BJ (cell line): ENCODE measurements at places on chromosomes 2 and 18. TPM values are rescaled to one million over a fixed set of nuclear protein-coding genes. Genes with fewer than 3 reads are reported as not detected.

DNA sequence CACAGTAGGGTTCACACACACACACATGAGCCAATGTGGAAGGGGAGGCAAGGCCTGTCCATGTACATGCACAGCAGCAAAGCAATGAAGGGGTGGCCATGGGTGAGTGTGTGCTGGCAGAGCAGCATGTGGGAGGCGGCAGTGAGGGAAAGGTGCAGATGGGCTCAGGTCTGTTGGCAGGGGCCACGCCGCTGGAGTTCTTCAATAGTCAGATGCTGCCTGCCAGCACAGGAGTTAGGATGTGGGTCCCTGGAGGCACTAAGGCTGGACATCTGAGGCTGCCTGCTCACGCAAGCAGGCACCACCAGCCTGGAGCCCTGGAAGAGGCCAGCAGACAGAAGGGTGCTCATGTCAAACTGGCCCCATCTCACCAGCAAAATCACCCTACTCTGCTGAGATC lies 1304.9 kb downstream of the DSC3 start:
- no peak for DNase-seq

DNA sequence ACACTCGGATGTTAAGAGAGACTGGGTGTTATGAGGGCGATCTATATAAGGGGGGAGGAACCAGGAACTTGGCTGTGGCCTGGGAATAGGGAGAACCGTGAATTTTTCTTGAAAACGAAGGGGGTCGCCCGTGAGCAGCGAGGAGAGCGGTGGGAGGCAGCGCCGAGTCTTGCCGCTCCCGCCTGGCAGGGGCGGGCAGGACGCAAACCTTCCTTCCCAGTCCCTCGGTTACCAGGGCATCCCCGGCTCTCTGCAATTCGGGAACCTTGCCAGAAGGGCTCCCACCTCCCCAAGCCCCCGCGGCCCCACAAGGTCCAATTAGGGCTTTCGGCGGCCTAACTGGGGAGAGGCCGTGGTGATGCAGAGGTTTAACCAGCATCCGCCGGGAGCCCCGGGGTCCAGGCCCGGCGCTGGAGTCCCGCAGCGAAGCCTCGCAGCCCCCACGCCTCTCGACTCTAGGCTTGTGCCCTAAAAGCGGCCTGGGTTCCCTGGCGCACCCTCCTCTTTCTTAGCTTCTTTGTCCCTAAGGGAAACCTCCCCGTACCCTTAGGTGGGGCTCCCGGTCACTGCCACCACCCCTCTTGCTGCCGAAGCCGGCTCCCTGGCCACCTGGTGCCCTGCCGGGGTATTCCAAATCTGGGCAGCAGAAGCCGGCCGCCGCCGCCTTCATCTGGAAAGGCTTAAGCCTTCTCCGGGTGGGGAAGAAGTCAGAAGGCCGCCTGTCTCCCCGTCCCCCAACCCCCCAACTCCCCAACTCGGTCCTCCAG lies 680 bp upstream of the FHOD3 start:
- no peak for DNase-seq

HSPD1 gene
- polyA plus RNA-seq = 85.5 and 157 TPM in 2 replicates

UGT1A3 gene
- polyA plus RNA-seq = not detected in 2 replicates

GRCh38 chr2:174623690-174624089 lies 26.1 kb upstream of the WIPF1 start:
- no peak for DNase-seq

DNA sequence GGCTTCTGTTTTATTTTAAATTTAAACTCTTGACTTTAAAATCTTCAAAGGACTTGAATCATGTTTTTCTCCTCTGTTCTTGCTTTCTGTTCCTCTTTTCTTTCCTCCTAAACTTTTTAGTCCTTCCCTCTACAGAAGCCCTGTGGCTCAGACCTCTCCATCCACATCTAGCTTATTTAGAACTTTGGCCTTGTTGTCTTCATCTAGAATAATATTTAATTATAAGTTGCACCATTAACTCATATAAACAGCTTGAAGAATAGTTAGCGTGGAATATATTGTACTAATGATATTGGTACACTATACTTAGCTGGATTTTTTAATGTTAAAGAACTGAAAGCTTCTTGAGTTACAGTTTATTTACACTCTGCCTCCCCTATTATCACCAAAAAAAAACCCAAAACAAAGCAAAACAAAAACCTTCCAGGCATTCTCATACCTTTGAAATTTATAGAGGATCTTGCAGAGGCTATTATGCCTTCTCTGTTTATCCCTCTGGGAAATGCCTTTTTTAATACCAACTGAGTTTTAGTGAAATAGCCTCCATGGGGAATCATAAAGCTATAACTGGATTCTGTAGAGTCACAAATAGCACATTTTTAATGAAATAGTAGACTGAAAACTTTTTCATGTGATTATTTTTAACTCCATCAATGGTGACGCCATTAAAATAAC lies 9.2 kb upstream of the CCDC141 start:
- no peak for DNase-seq

DNA sequence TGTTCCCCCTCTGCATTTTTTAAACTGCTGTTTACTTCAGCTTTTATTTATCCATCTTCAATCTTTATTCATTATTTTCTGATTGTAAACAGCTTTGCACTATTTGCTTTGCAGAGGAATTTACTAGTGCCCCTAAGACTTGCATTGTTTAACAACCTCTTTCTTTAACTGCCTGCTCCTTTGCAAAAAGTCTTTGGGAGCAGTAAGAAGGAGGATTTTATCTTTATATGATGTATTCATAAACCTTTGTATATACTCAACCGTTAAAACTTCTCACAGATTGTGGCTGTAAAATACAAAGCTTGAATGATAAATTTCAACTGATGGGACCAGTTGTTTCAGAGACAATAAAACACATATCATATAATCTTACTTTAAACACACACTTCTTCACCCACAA lies 20.1 kb upstream of the VIT start:
- no peak for DNase-seq

- no peak for DNase-seq
These were observed 61.9 kb downstream of the DIS3L2 start for GRCh38 chr2:232023426-232023825.

RNF125 gene
- 0.07 and 0.12 TPM in 2 replicates for polyA plus RNA-seq

DNA sequence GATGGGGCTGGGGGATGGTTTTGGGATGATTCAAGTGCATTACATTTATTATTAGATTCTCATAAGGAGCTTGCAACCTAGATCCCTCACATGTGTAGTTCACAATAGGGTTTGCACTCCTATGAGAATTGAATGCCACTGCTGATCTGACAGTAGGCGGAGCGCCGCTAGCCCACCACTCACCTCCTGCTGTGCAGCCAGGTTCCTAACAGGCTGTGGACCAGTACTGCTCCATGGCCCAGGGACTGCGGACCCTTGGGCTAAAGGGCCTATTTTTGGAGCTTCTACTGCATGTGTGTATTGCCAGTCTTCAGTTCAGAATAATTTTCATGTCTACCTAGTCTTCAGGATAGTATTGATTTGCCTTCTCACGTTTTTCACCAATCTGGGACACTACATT lies 165.3 kb upstream of the TWIST2 start:
- no peak for DNase-seq

DNA sequence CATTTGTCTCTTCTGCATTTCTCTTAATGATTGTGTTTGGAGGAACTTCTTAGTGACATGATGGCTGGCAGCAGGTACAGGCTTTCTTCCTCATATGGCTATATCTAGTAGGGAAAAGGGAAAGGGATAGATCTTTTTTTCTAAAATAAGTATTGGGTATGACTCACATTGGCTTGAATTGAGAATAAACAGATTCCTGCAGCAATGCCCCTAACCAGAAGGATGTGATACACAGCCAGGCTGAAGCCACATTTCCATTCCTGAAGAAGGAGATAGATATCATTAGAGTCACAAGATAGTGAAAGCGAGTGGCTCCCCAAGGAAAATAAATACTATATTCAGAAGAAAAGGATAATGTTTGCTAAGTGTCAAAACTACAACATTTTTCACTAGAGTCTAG lies 61.1 kb downstream of the VWC2L start:
- no peak for DNase-seq

- DNase-seq = no peak
These were observed 13.8 kb downstream of the GYPC start for GRCh38 chr2:126669772-126670171.

GRCh38 chr2:37090019-37090477 lies 5.7 kb downstream of the GPATCH11 start:
- DNase-seq = no peak

COLEC11 gene
- 0.07 and 0.15 TPM in 2 replicates for polyA plus RNA-seq

- peak; percentile 3 for DNase-seq
These were observed 90.8 kb downstream of the FAM124B start for GRCh38 chr2:224310943-224311625.

- no peak for DNase-seq
These were observed 650 bp downstream of the ACKR3 start for GRCh38 chr2:236570081-236570868.

GRCh38 chr2:19728125-19728524 lies 173.7 kb downstream of the TTC32 start:
- no peak for DNase-seq

- no peak for DNase-seq
These were observed 82.2 kb upstream of the PNPT1 start for GRCh38 chr2:55775828-55776227.

GRCh38 chr18:33716061-33716683 lies 138.2 kb downstream of the ASXL3 start:
- no peak for DNase-seq

IL36G gene
- not detected in 2 replicates for polyA plus RNA-seq
